ENCODE measurements at places on chromosomes 13 and 19. TPM values are rescaled to one million over a fixed set of nuclear protein-coding genes. Genes with fewer than 3 reads are reported as not detected.

KLHL1 gene
- total RNA-seq, result not detected

DNA sequence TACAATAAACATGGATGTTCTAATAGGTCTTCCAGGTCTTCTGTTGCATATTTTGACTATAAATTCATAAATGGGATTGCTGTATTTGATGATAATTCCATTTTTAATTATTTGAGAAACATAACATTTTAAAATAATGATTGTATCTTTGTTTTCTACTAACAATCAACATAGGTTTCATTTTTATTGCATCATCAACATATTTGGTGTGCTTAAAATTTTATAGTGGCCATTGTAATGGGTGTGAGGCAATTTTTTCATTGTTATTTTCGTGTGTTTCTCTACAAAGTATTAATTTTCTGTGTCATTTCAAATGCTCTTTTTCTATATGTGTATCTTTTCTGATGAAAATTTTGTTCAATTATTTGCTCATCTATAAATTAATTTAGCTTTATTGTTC lies 13.2 kb downstream of the ZNF493 start:
- DNase-seq, result no peak
- no peaks in the 10 kb centered on the region for H3K27me3 ChIP-seq
- H3K36me3 ChIP-seq, result peaks cover 59% of the 10 kb centered on the region
- no peak overlapping the region for H3K4me3 ChIP-seq
- no peak overlapping the region for H3K27ac ChIP-seq

DNA sequence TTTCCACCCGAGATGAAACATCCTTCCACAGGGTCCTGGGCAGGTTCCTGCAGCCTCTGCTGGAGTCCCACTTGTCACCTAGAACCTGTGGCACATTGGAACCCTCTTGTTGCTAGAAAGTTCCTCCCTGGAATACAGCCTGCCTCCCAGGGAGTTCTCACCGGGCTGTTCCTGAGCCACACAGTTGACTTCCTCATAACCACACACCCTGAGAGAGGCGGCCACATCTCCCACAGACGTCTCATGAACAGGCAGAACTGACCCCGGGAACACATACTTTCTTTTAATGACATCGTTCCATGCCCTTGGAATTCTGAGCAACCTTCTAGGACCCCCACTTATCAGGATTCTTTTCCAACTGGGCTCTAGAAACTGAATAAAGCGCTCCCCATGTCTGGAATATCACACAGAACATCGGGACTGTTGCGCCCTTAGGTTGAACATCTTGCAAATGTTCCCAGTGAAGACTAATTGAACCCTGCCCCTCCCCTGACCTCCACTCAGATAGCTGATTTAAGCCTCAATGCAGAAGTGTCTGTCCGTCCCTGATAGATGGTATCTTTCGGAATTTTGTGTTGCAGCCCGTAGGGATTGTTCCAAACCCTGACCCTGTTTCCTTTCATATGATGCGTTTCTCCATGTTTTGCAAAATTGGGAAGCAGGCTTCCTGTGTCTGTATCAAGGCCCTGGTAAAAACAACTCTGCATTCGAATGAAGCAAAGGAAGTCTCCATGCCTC lies 91.1 kb downstream of the RAB20 start:
- peaks cover 9% of the 10 kb centered on the region for H3K4me1 ChIP-seq
- no peaks in the 10 kb centered on the region for H3K27me3 ChIP-seq
- H3K27ac ChIP-seq, result peak overlapping the region; percentile 69
- peaks cover 61% of the 10 kb centered on the region for H3K36me3 ChIP-seq

GRCh38 chr13:46172531-46172991 lies 9.4 kb downstream of the LCP1 start:
- H3K27me3 ChIP-seq, result no peaks in the 10 kb centered on the region
- H3K4me1 ChIP-seq, result peaks cover 16% of the 10 kb centered on the region
- no peak for DNase-seq
- no peaks in the 10 kb centered on the region for H3K36me3 ChIP-seq
- no peak overlapping the region for H3K4me3 ChIP-seq
- no peak overlapping the region for H3K27ac ChIP-seq

- H3K4me3 ChIP-seq, result no peak overlapping the region
- H3K27ac ChIP-seq, result no peak overlapping the region
- peaks cover 6% of the 10 kb centered on the region for H3K4me1 ChIP-seq
- H3K36me3 ChIP-seq, result no peaks in the 10 kb centered on the region
- peak; percentile 82 for DNase-seq
Measured at GRCh38 chr19:7852851-7853769, 21.1 kb downstream of the PRR36 start.
